ENCODE measurements at places on chromosomes 6 and 20.

GRCh38 chr20:35277127-35277526 lies 795 bp downstream of the MMP24OS start:
- no peak for DNase-seq

- DNase-seq = no peak
Measured at GRCh38 chr20:59774204-59774641, 159.2 kb downstream of the SYCP2 start.

- DNase-seq = no peak
Measured at GRCh38 chr6:98547634-98548033, 286.7 kb upstream of the POU3F2 start.

DNA sequence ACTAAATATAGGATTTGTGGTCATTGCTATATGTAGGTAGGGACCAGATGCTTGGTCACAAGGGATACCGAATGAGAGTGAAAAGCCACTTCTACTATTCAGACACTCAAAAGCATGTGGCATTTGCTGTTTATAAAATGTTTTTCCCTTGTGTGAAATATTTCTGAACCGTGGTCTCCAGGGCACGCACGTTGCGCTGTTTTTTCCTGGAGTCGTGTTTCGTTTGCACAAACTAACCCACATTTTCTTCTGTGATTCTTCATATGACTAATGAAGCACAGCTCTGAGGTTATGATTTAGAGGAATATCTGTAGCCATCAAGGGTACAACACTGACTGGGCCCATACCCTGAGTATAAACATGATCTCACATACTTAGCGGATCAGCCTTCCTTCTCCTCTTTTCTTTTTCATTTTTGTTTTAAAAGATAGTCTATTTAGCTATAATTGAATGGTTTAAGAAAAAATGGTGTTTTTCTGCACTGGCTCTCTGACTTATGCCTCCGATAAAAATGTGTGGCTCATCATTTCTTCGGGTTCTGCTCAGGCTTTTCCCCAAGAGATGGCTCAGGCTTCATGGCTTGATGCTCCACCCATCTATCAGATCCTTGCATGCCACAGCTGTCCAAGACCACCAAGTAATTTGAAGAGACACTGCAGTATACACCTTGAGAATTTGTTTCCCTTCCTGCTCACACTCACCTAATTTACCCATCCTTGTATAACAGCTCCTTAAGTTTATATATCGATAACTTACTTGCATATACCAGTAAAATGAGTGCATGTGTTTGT lies 59.9 kb upstream of the HBS1L start:
- DNase-seq = no peak

- no peak for DNase-seq
Measured at GRCh38 chr6:36200154-36200891, 3.8 kb downstream of the BRPF3 start.

GRCh38 chr6:157287247-157287850 lies 36.0 kb downstream of the TMEM242 start:
- DNase-seq = no peak

- peak; percentile 25 for DNase-seq
Measured at GRCh38 chr6:79949233-79949632, 1.9 kb upstream of the ELOVL4 start.

GRCh38 chr6:117531809-117532725 lies 49.6 kb downstream of the DCBLD1 start:
- DNase-seq = no peak

DNA sequence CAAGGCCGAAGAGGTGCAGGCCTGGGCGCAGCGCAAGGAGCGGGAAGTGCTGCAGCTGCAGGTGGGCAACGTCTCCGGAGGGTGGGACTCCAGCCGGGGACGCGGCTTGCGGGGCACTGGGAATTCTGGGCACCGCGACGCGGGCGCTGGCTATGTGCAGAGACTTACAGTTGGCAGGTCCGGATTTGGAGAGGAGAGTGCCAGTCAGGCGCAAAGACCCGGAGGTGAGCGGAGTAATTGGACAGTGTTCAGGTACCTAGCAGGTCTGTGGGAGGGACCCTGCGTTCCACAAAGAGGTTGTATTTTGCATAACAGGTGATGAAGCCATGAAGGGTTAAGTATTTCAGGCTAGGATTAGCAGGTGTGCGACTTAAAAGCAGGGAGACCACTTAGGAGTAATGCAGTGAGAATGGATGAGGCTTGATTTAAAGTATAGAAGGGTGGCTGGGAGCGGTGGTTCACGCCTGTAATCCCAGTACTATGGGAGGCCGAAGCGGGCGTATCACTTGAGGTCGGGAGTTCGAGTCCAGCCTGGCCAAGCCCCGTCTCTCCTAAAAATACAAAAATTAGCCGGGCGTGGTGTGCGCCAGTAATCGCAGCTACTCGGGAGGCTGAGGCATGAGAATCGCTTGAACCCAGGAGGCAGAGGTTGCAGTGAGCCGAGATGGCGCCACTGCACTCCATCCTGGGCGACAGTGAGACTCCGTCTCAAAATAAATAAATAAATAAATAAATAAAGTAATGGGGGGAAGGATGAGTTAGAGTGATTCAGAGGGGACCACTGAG lies 1.0 kb downstream of the MRPS26 start:
- DNase-seq = no peak

DNA sequence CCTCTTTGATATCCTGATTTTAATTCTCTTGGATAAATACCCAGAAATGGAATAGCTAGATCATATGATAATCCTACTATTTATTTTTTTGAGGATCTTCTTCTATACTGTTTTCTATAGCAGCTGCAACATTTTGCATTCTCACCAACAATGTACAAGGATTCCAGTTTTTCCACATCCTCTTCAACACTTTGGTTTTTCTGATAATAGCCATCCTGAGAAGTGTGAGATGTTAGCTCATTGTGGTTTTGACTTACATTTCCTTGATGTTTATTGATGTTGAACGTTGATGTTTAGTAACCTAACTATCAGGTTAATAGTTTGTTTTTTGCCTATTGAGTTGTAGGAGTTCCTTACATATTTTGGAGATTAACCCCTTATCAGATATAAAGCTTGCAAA lies 217.3 kb downstream of the LRFN2 start:
- DNase-seq = no peak

GRCh38 chr6:88662163-88662580 lies 301.2 kb downstream of the RNGTT start:
- no peak for DNase-seq

- DNase-seq = no peak
Measured at GRCh38 chr6:130632897-130633296, 194.3 kb upstream of the SMLR1 start.

DNA sequence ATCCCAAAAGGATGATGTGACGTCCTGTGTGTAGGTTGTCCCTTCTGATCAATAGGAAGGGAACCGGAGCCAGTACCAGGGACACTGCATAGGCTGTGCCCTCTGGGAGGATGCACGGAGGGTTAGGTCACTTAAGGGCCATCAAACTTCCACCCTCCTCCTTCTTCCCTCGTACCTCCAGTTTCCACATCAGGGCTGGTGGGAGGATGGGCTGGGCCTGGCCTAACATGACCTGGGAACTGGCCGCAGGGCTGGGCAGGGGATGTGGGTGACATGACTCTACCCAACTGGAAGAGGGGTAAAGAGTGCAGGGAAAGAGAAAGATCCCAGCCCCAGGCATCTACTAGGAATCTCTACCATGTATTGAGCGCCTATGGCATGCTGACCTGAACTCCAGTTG lies 46.2 kb upstream of the MDGA1 start:
- DNase-seq = no peak

DNA sequence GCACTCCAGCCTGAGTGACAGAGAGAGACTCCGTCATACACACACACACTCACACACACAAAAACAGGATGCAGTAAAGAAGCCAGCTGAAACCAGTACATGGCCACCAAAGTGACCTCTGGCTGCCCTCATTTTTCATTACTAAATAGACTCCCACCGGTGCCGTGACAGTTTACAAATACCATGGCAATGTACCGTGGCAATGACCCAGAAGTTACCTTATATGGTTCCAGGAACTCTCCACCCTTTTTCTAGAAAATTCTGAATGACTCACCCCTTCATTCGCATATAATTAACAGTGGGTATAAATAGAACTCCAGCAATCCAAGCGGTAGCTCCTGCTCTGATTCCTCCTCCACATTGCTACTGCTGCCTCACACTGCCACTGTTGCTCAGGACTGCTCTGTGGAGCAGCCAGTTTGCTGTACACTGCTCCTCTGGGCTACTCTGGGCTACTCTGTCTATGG lies 57.7 kb downstream of the SNX5 start:
- DNase-seq = peak; percentile 81

GRCh38 chr6:69584913-69585729 lies 211.7 kb downstream of the LMBRD1 start:
- DNase-seq = no peak

DNA sequence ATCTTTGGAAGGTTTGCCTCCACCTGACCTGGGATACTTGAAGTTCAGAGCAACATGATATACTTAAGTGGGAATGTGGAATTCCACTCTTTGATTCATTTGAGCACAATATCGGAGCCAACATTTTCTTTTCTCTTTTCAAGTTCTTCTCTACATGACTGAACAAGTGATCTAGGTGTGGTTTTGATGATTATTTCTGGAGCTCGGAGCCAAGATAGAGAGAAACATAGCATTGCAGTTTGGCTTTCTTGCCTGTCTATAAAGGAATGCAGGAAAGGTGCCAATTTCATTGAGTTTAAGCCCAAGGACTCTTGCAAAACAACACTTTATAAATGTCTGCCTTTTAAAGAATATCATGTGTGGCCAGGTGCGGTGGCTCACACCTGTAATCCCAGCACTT lies 124.2 kb upstream of the FAM83B start:
- DNase-seq = no peak

GRCh38 chr6:40894962-40895799 lies 143.8 kb downstream of the UNC5CL start:
- DNase-seq = peak; percentile 90

DNA sequence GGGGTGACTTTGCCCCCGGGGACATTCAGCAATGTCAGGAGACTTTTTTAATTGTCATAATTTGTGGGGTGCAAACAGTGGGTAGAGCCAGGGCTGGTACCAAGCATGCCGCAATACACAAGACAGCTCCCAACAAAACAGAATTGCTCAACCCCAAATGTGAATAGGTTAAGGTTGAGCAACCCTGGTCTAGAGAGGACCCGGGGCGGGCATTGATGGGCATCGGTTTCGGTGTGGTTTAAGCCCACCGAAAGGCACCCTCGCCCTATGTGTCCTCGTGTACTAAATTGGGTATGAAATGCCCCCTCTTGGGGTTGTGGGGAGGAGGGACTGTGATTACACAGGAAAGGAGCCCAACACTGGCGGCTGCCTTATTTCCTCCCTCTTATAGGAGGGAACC lies 36.0 kb downstream of the KIAA1755 start:
- no peak for DNase-seq

GRCh38 chr6:36358226-36358915 lies 21.7 kb upstream of the BNIP5 start:
- no peak for DNase-seq

- DNase-seq = no peak
Measured at GRCh38 chr6:89045011-89045387, 35.6 kb upstream of the PNRC1 start.

GRCh38 chr20:4546342-4546741 lies 175.4 kb upstream of the PRND start:
- DNase-seq = no peak

- DNase-seq = no peak
Measured at GRCh38 chr6:16102208-16102607, 26.7 kb upstream of the MYLIP start.

- no peak for DNase-seq
Measured at GRCh38 chr20:49618289-49618688, 50.4 kb upstream of the PTGIS start.

DNA sequence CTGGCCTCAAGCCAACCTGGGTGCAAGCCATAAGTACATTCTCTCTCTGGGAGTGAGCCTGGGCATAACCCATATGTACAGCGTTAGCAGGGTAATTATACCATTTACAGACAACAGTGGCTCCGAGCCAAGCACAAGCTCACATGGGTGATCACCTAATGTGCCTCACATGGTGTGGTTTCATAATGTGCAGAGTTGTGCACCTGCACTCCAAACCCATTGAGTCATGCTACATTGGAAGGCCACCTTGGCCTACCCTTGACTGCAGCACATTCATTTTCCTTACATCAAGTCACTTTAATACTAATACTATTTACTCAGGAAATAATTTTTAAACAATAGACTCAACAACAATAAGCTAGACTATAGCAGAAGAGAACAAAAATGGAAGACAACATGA lies 194.5 kb upstream of the PLN start:
- no peak for DNase-seq

- DNase-seq = no peak
Measured at GRCh38 chr20:64051561-64052325, 2.3 kb upstream of the SOX18 start.

DNA sequence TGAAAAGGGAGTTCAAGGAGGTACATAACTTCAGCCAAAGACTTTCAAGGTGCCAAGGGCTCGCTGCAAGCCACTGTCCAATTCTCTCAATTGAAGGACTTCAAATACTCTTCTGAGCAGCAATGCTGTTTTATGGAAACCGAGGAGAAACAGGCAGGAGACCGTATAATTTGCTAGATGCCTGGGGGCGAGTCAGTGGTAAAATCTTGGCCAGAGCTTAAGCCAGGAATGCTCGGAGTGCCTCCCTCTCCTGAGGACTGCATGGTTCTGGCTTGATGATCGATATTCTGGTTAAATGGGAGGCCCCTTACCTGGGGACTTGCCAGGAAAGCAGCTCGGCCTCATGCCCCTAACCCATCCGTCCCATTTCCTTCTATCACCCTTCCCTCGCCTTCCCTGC lies 35.8 kb upstream of the NOP56 start:
- DNase-seq = no peak

- no peak for DNase-seq
Measured at GRCh38 chr6:129606664-129607063, 103.3 kb downstream of the ARHGAP18 start.

DNA sequence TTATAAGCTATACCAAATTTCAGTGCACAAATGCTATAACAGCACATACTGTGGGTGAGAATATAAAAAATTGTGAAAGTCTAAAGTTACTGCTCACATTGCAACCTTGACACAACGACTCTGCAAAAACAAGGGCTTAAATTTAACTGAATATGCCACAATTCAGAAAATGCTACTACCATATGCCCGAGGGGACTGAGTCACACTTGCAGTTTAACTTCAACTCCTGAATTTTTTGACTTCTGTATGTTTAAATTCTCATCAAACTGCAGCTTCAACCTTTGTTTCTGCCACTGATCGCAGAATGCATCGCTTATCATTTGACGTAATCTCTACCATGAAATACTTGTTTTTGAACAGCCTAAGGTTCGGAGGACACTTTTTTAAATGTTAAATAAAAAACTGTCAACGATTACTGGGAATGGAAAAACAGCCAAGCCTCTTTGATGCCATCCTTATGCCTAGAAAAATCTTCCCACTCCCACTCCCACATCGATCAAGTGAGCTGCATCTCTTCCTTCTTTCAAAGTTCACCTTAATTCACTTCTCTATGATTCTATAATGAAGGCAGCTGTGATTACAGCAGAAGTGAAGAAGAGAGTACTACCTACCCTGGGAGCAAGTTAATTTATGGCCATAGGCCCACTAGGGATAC lies 136.5 kb downstream of the ATXN1 start:
- no peak for DNase-seq

All from AG20443 (cell line).